Activated CD8-positive, alpha-beta memory T cell treated with anti-CD3 and anti-CD28 coated beads for 1 hour (primary cell): ENCODE measurements at places on chromosomes 2 and 18.

GRCh38 chr2:62201307-62201706 lies 5.4 kb downstream of the B3GNT2 start:
- no peak for DNase-seq

DNA sequence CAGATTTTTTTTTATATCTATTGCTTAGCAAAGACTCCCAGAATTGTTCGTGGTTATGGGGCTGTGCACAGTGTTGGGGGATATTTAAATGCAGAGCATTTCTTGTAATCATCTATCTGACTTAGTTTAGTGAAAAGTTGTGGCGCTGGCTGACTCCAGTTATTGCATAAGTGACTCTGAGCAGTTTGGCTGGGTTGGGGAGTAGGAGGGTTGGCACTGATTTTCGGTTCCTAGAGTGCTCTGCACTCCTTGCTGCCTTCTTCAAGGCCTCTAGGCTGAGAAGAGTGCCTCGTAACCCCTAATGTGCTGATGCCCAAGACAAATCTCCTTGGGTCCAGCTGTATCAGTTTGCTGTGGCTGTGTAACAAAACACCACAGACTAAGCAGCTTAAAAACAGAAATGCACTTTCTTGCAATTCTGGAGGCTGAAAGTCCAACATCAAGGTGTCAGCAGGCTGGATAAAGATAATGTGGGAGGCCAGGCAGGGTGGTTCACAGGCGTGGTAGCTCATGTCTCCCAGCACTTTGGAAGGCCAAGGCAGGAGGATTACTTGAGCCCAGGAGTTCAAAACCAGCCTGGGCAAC lies 6.5 kb upstream of the IMPA2 start:
- no peak for DNase-seq

GRCh38 chr2:217434180-217434975 lies 568.4 kb downstream of the TNS1 start:
- no peak for DNase-seq

DNA sequence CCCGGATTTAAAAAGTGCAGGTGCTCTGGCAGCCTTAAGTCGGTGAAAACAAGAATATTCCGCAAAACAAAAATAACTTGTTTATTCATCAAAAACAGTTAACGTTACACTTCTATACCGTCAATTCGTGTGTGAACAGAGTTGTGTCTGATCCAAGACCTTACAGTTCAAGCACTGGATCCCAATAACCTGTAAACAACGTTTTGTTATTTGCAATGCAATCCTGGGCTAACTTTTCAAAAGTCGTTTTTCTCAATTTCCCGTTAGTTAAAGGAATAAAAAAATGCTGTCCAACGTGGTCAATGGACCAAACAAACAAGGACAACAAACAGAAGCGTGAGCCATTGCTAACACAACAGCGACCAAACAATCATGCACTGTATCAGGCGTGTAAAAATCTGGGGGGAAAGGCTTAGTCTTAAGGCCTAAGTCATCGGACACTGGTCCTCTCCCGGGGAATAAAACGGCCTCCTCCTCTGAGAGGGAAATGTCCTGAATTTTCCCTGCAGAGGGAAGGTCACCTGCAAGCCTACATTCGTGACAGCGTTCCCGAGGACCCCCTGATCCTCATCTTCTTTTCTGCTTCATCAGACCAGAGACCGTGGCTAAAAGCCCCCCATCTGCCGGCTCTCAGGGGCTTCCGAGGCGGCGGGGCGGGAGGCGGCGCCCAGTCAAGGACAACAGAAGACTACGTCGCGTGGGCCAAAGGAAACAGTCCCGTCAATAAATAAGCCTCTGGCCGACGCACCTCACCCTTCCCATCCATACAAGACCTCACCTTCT lies 490 bp downstream of the NDUFS1 start:
- DNase-seq, result no peak

- no peak for DNase-seq
Measured at GRCh38 chr2:215784371-215784783, 229.0 kb downstream of the MREG start.

- DNase-seq, result no peak
Measured at GRCh38 chr2:46095830-46096229, 201.4 kb upstream of the EPAS1 start.

- no peak for DNase-seq
Measured at GRCh38 chr2:154837035-154837434, 138.5 kb downstream of the KCNJ3 start.

DNA sequence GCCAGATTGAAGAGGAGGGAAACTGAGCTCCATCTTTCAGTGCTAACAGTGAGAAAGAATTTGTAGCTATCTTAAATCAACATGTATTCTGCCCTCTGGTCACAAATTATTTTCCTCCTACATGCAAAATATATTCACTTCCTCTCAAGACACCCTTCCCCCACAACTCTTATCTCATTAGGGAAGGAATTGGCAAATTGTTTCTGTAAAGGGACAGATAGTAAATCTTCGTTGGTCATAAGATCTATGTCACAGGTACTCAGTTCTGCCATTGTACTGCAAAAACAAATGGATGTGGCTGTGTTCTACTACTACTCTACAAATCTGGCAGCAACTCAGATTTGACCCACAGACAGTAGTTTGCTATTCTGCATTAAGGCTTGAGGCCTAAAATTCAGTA lies 53.0 kb upstream of the CYP20A1 start:
- no peak for DNase-seq

- no peak for DNase-seq
Measured at GRCh38 chr2:172580544-172580943, 24.7 kb downstream of the PDK1 start.

DNA sequence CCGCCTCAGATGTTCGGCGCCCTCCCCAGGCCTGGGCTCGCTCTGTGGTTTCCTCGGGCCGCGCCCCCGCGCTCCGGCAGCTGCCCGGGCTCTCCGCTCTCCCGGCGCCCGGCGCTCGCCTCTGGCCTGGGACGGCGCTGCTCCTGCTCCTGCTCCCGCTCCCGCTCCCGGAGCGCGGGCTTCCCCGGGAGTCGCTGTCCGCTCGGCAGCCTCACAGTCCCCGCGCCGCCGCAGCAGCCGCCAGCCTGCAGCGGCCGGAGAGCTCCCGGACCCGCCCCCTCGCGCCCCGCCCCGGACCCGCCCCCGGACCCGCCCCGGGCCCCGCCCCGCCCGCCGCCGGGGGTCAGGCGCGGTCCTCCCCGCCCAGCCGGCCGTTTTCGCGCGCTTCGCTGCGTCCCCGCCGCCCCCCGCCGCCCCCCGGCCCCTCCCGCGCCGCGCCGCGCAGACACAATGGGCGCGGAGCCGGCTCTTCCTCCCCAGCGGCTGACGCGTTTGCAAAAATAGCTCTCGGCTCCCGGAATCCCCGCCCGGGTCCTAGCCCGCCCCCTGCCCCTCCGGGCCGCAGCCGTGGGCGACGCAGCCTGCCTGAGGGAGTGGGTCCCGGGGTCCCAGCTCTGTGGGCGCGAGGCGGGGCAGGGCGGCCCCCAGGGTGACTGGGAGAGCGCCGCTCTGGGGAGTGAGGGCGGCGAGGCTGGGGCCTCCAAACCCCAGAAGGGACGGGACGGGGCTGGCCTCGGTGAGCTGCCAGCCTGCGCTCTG lies at the start of gene ARL4C:
Gene ARL4C (minus strand): TSS at position 247 of the 759 bp plus-strand sequence. CDS start 495 bp downstream, outside the sequence.
- no peak for DNase-seq

GRCh38 chr18:57583297-57583835 lies 3.1 kb downstream of the FECH start:
- DNase-seq, result no peak
